ENCODE measurements at places on chromosomes 4 and X.

GRCh38 chrX:84335121-84335520 is 147.1 kb upstream of the RPS6KA6 start:
- no peak for DNase-seq

DNA sequence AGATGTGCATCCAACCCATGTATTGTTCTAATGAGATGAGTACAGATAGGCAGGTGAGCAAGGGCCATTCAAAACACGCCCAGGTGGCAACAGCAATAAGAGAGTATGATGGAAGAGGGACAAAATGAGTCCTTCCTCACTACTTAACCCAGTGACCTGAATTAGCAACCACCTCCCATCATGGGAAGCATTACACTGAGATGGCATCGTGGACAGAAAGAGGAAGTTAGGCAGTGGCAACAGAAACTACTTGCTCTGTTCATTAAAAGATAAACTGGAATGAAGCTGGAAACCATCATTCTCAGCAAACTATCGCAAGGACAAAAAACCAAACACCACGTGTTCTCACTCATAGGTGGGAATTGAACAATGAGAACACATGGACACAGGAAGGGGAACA is 17.2 kb downstream of the RXFP1 start:
- DNase-seq: no peak

DNA sequence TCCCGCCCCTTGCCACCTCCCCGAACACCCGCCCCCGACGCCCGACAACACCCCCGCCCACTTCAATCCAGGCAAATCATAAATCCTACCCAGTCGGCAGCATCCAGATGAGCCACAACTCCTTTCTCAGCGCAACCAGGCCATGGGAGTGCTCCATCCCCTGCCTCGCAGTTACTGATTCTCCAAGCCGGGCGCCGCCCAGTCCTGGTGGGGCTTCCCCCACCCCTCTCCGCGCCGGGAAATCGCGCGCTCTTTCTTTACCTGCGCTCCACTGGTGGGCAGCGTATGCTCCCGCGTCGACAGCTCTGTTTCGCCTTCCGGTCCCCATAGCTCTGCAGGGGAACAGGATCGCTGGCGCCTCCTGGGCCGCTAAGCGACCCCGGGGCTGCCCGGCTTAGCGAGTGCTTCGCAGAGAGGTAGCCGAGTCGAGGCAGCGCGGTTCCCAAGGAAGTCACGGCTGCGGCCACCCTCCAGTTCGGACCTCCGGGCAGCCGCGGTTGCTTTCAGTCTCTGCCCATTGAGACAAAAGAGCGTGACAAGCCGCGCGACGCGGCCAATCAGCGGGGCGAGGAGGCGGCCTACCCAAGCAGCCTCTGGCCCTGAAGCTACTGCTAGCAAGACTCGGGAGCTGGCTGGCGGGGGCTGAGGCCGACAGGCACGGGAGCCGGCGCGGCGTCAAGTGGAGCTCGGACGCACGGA is 43.7 kb upstream of the TMSB15B start:
- DNase-seq: peak; percentile 35

DNA sequence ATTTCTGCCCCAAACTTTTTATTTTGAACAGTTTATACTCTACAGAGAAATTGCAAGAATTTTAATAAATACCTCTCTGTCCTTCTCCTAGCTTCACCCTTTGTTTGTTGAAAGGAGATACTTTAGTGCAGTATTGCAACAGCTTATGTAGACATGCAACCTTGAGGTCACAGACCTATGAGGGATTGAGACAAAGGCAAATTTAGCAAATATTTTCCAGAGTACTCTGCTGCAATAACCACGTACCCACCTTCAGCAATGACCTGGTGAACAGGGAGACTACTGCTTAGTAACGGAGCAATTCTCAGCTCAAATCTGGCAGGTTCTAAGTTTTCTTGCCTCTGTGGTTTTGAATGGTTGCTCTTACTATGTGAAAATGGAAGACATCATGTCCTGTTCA is 13.2 kb downstream of the FGA start:
- DNase-seq: no peak

- no peak for DNase-seq
Measured at GRCh38 chrX:47366041-47366722, 4.2 kb upstream of the ZNF157 start.

- no peak for DNase-seq
Measured at GRCh38 chr4:165555302-165555701, 176.5 kb downstream of the CPE start.

GRCh38 chr4:109811707-109812106 is 3.9 kb upstream of the GAR1 start:
- DNase-seq: no peak

DNA sequence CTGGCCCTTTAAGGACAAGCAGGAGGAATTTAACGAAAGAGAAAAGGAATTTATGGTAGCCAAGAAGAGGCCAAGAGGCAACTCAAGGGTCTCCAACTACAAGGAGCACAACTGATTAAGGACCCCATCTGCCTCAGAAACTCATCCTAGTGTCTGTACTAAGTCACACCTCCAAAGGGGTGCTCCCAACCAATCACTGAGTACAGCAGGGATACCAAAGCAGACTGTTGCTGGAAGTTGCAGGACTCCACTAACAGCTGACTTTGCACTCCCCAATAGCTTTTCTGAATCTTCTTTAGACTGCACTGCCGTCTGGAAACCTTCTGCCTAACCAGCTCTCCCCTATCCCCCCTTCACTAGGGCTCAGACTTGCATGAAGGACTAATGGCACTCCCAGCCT is 50.6 kb downstream of the ATP11C start:
- DNase-seq: no peak

- DNase-seq: no peak
Measured at GRCh38 chr4:118751629-118752323, 66.6 kb downstream of the METTL14 start.

- no peak for DNase-seq
Measured at GRCh38 chr4:87884976-87885549, 52.3 kb downstream of the MEPE start.

GRCh38 chrX:64395568-64395929 is 297 bp upstream of the MTMR8 start:
- no peak for DNase-seq

DNA sequence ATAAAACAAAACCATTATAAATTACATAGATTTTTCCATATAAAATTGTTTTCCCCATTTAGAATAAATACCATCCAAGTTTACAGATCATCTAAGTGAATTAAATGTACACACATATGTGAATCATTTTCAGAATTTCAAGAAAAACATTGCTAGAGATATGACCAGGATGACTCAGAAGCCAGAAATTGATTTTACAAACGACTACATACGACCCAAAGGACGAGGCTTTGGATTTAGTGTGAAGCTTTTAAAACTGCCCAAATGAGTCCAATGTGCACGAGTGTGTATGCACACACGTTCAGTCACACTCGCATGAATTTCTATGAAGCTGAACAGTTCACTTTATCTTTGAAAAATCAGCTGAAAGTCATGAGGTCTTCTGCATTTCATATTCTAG is 37.9 kb downstream of the MFAP3L start:
- no peak for DNase-seq

DNA sequence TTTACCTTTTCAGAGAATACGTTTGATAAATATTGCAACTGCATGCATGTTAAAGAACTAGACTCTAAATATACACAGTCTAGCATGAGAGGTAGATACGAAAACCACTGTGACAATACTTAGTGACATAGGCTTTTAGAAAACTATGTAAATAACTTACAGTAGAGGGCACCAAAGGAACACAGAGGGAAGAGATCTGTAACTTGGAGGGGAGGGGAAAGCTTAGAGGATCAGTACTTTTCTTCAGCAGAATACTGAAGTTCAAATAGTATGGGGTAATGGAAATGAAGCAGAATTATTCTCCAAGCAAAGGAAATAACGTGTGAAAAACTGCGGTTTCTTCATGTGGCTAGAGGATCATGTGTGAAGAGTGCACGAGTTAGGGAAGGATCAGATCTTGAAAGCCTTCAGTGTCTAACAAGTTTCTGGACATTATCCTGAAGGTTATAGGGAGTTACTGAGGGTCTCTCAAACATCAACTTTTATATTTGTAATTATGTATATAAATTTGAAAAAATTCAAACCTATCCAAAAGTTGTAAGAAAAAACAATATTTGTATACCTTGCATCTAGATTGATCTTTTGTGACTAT is 264.3 kb downstream of the NPFFR2 start:
- no peak for DNase-seq

DNA sequence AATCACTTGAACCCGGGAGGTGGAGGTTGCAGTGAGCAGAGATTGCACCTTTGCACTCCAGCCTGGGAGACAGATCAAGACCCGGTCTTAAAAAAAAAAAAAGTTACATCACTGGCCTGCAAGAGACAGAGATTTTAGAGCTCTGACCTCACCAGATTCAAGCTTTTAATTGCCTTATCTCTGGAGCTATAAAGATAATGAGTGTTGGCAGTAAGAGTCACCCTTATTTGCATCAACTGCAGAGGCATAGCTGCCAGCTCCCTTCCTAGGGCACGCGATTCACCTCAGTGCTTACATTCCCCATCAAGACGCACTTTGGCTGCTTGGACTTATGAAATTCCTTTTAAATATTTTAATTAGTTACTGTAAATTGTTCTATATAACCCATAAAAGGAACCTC is 12.5 kb upstream of the SPATA4 start:
- no peak for DNase-seq

All from H54 (cell line).